ENCODE measurements at places on chromosomes 5 and 9.

GRCh38 chr9:624935-625500, 216.5 kb upstream of the DMRT1 start:
- DNase-seq: no peak

DNA sequence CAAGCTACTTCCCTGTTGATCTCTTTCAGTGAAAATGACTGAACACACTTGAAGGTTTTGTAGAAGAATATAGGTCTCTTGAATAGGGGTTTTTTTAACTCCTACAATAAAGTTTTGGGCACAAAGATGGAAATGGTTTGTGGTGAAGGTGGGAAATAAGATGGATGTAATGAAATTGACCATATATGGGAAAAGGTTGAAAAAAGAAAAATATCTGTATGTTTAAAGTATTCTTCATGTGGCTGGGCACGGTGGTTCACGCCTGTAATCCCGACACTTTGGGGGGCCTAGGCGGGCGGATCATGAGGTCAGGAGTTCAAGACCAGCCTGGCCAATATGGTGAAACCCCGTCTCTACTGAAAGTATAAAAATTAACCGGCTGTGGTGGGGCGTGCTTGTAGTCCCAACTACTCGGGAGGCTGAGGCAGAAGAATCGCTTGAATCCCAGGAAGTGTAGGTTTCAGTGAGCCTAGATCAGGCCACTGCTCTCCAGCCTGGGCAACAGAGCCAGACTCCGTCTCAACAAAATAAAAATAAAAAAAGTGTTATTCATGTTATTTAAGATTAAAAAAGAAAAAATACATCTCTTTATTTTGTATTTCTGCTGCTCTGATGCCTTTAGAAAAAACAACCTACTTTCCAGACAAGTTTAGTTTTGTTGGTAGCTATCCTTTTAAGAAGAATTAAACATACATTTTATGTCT, 2.2 kb downstream of the RBM27 start:
- DNase-seq: no peak

DNA sequence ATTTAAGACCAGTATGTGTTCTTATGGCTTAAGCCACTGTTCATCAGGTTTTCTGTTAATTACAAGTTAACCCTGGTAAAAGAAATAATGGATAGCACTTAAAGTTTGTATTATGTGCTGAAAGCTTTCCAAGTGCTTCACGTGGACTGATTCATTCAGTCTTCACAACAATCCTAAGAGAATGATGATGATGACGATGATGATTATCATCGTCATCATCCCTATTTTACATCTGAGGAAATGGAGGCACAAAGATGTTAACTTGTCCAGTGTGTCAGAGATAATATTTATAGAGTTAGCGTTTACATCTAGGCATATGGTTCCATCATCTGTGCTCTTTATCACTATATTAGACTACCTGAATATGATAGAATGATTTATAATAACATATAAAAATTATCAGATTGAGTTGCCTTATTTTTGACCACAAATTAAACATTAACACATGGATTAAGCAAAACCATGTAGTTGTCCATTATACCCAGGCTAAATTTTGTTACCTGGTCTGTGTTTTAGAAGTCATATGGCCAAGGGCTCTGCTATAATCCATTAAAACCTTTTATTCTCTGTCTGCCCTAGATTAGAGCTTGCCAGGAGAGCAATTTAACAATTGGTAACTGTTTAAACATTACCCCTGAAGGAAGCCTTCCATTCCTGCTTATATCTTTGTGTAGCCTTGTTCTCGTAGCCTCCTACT, 102.3 kb upstream of the MAP3K1 start:
- DNase-seq: no peak

DNA sequence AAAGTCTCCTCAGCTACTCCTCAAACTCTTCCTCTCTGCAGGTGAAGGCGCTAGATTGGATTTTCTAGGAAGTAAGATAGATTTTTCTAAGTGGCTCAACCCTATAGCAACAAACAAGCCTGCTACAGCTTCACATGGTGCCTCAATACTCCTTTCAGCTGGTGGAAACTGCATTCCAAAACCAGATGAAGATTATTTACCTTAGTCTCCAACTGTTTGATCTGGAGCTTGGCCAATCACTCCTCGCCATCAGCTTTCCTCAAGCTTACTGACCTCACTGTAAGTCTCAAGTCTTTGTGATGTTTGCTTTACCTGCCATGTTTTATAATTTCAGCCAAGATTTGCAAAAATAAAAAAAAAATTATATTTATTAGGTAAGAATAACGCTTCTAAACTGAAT, 622.4 kb downstream of the CHSY3 start:
- no peak for DNase-seq

GRCh38 chr9:134410835-134411217, 84.6 kb downstream of the RXRA start:
- no peak for DNase-seq

DNA sequence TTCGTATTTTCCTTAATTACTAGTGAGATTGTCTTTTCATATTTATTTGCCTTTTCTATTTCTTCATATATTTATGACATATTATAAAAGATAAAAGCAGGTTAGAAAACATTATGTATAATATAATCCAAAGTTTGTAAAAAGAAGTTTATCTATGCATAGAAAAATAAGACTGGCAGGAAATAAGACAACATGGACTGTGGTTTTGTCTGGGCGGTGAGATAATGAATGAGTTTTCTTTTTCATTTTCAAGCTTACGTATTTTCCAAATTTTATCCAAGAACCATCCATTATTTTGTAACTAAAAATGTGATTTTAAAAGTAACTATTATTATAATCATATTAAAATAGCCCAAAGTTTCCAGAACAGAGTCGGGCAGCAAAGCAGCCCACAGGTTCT, 109.8 kb upstream of the MVB12B start:
- DNase-seq: no peak

DNA sequence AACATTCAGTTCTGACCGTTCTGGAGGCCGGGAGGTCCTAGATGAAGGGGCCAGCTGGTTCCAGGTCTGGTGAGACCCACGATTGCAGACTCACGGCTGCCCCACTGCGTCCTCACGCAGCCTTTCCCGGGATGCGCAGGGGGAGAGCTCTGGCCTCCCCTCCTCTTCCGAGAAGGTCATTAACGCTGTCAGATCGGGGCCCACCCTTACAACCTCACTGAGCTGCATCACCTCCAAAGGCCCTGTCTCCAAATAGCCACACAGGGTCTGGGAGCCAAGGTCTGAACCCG, 66.6 kb upstream of the PPP1R26 start:
- DNase-seq: no peak

- DNase-seq: no peak
Observed at GRCh38 chr5:588406-588995, 23.6 kb upstream of the CEP72 start.

DNA sequence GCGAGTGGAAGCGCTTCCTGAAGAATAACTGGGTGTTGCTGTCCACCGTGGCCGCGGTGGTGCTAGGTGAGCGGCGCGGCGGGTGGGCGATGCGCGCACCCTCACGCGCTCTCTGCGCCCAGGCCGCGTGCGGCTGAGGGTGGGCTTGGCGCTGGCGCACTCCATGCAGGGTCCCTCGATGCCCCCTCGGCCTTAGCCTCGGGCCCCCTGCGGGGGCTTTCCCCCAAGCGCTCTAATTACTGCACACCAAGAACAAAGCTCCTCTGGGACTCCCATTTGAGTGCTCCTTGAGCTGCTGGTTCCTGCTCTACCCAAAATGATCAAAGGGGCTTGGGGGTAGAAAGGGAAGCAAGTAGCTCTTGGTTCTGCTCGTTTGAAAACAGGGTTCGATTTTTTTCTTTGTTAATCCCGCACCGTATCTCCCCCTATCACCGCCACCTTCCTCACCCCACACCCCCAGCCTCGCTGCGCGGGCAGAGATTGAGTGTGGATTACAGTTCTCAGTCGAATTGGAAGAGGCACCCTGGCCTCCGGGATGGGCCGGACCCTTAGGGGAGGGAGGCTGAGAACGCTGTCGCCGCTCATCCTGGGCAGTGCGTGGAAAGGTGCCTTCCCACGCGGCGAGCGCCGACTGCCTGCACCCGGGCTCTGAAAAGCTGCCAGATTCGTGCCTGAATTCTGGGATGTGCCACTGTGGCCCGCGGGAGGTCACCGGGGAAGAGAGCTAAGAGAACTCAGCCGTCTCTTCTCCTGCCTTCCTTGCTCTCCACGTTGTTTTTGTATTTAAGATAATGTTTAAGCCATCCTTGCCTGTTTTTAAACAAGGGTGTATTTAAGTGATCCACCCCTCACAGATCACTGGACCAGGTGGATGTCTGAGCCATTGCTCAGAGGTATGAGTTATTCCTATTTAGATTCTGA, 697 bp downstream of the SLC1A1 start:
- DNase-seq: peak; percentile 29

GRCh38 chr5:116456036-116456435, 118.6 kb downstream of the SEMA6A start:
- DNase-seq: no peak

DNA sequence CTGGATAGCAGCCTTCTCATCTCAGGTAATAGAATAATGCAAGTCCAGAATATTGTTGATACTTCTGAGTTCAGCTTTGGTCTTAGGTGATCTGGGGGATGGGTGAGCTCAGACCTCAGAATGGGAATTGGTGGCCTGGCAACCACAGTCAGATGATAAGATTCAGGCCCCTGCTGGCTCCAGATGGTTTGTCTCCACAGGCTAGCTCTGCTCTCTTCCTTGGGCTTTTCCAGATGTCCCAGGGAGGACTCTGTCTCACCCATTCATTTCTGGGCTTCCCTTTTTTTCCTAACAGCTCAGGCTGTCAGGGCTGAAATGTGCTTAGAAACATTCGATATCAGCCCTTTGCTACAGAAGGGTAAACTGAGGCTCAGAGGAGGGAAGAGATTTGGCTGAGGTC, 17.6 kb upstream of the TNFSF15 start:
- no peak for DNase-seq

DNA sequence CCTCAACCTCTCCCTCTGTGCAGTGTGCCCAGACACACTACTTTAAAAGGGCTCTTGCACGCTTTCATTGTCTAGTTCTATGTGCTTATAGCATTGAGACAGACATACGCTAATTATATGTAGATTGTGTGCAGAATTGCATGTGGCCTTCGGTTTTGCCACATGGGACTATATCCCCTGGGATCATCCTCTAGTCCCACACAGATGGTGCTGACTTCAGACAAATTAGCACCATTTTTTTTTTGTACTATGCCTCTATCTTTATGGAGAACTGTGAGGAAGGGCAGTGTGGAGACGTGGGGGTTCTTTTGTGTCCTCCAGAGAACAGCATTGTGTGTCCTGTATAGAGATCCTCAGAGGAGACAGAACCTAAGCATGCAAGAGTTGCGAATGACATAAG, 29.3 kb downstream of the PAPPA start:
- DNase-seq: no peak

- no peak for DNase-seq
Observed at GRCh38 chr9:114930056-114930812, at the start of gene TNFSF8. TSS of gene TNFSF8 (minus strand) at chr9:114930591. CDS start at chr9:114930303, 288 bp downstream.

GRCh38 chr5:60698336-60698735, 1.6 kb downstream of the DEPDC1B start:
- no peak for DNase-seq

DNA sequence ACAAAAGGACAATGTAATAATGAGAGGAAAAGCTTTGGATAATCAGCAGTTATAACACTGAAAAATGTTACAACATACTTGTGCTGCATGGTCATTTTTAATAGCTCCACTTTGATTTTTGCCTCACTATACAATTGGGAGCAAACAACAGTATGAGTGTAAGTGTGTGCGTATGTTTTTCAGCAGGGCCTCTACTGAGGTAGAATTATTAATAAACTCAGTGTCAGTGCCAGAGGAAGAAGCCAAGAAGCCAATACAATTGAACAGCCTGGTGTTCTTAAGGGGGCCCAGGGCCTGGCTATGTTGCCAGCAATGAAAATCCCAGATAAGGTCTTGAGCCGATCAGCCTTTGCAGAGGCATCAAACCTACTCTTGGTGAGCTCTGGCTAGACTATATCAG, 16.1 kb upstream of the RLN1 start:
- DNase-seq: no peak

DNA sequence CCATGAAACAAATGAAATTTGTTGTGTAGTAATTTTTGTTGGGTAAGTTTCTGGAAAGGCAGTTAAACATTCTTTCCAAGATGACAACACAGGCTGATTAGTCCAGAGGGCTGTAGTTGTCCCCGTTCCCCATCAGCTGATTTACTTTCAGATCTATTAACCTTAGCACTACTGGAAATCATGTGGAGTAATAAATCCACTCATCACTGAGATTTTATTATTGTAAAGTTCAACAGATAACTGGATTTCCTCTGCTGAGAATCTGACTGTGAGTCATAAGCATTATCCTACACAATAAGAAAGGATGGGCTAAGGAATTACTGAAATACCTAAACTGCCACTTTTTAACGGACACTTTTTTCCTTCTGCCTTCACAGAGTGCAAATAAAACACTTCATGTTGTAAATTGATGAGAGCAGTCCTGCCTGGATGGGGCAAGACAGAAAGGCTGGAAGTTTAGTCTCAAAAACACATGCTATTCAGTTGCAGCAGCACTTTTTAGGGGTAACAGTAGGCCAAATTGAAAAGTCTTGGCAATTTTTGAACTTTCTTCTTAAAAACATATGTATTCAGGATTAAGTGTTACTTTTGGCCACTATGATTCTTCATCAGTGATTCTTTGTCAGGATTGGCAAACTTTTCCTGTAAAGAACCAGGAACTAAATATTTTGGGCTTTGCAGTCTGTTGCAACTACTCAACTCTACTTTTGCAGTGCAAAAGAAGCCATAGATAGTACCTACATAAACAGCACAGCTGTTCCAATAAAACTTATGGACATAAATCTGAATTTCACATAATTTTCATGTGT, 7.0 kb downstream of the STOM start:
- DNase-seq: no peak

- DNase-seq: no peak
Observed at GRCh38 chr5:171476701-171477100, 57.3 kb downstream of the FGF18 start.

DNA sequence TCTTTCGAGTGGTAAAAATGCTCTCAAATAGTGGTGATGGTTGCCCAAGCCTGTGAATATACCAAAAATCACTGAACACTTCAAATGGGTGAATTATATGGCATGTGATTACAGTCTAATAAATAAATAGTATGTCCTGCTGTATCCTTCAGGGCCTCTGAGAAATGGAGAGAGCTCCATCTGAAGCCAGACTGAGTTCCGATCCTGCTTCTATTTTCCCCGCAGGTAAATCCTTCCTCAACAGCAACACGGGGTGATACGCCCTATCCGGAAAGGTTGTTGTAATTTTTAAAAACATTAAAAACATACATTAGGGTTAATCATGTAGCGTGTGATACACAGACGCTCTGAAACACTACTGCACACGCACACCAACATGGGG, 695 bp upstream of the SNAPC3 start:
- no peak for DNase-seq

GRCh38 chr9:101326501-101326900, 58.3 kb downstream of the BAAT start:
- DNase-seq: no peak

DNA sequence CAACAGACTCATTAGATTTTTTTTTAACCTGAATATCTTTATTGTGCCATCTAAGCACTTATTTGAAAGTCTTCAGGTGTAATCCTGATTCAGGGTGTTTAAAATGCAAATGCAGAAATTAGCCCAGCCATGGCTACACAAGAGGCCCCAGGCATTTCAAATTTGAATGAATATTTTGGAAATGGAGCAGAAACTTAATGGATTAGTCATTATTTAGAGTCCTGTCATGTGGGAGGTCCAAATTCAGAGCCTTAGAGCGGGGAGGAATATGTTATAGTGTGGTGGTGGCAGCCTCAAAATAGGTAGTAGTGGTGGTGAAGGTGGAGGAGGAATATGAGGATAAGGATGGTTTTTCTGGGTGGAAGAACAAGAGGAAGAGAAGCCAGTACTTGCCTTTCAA, 567.0 kb downstream of the RAB3C start:
- no peak for DNase-seq

GRCh38 chr5:43007911-43008362, 32.2 kb downstream of the ANXA2R start:
- DNase-seq: peak; percentile 85

- DNase-seq: no peak
Observed at GRCh38 chr5:180289433-180289832, 2.5 kb downstream of the MAPK9 start.
